CD4-positive, alpha-beta T cell (primary cell): ENCODE measurements at places on chromosomes 2 and 18. TPM values are rescaled to one million over a fixed set of nuclear protein-coding genes. Genes with fewer than 3 reads are reported as not detected.

The DYTN gene
- not detected for total RNA-seq

GRCh38 chr2:46650556-46651001 is 171.2 kb downstream of the TMEM247 start:
- peak; percentile 78 for DNase-seq

- no peak for DNase-seq
These were observed 79.3 kb downstream of the ADCYAP1 start for GRCh38 chr18:984004-984403.

The RAB12 gene
- total RNA-seq, result 20.1 TPM

- no peak for DNase-seq
These were observed 803.2 kb upstream of the POU3F3 start for GRCh38 chr2:104050656-104051242.

DNA sequence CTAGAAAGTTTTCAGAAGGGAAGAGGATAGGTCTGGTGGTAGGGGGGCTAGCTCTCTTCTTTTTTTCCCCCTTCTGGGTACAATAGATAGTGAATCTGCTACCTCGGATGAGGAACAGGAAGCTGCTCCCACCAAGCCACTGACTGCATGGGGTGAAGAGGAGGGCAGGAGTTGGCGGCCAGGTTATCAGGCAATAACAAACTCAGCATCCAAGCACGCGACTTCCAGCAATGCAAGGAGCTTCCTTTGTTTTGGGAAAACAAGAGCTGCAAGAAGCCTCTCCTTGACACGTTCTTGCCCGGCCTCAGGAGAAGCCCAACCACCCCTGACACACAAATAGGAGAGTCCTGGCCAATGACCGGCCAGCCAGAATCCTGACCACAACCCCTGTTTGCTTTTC is 32.2 kb downstream of the NHEJ1 start:
- DNase-seq, result no peak

GRCh38 chr2:21041943-21042707 is 1.7 kb downstream of the APOB start:
- no peak for DNase-seq

GRCh38 chr2:224941960-224942359 is 100.3 kb downstream of the DOCK10 start:
- DNase-seq, result no peak

GRCh38 chr2:38444247-38444646 is 67.2 kb upstream of the ATL2 start:
- no peak for DNase-seq

The CNTNAP5 gene
- not detected for total RNA-seq

DNA sequence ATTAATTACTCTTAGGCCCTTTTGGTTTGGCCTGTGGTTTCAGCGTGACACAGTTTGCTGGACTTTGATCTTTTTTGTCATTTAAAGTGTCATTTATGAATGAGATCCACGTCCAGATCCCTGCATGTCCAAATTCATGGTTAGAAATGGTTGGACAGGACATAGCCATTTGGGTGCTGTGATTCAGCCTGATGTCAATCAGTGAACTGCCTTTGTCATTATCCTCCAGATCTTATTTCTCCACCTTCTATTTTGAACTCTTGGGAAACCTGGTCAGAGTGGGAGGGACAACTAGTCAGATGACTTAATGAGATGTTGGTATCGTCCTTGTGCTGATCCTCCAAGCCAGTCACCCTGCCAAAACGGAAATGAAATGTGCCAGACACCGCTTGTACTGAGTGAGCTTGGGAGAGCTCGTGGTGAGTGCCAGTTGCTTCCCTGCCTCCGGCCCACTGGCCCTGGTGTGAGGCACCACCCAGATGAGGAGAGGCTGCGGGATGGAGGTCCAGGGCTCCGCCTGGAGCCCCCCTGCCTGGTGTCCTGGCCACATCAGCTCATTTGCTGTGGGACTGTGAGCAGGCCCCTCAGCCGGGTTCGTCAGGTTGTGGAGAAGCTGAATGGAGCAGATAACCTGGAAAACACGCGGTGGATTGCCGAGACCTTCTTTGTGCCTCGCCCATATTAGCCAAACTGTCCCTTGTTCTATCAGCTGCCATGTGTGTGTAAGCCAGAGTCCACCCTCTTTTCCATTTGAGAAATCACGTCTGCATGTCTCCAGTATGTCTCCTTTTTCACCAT is 70.1 kb downstream of the DGKD start:
- DNase-seq, result peak; percentile 25

DNA sequence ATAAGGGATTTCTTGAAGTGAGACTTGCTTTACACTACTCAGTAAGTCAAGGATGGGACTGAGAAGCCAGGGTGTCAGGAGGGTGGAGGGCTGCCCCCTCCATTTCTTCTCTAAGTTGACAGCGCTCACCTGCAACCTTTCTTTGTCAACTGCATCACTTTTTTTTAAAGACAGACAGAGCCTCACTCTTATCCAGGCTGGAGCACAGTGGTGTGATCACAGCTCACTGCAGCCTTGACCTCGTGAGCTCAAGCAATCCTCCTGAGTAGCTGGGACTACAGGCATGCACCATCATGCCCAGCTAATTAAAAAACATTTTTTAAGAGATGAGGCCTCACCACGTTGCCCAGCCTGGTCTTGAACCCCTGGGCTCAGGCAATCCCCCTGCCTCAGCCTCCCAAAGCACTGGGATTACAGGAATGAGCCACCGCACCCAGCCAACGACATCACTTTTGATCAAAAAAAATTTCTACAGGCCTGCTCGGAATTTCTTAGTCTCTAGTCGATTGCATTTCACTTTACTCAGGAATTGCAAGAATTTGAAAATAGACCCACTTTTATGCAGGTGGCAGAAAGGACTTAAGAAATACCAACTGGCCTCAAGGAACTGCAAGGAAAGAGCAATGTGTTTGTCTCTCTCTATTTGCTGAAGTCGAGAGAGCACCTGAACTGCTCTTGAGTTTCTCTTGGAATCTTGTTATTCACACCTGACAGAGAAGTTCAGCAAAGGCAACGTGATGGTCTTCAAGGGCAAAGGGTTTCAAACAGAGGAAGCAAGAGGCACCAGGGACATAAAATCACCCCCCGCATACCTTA is 101.4 kb downstream of the MYOM1 start:
- DNase-seq, result no peak

- no peak for DNase-seq
These were observed 50.5 kb upstream of the TUBA3D start for GRCh38 chr2:131425231-131425941.

DNA sequence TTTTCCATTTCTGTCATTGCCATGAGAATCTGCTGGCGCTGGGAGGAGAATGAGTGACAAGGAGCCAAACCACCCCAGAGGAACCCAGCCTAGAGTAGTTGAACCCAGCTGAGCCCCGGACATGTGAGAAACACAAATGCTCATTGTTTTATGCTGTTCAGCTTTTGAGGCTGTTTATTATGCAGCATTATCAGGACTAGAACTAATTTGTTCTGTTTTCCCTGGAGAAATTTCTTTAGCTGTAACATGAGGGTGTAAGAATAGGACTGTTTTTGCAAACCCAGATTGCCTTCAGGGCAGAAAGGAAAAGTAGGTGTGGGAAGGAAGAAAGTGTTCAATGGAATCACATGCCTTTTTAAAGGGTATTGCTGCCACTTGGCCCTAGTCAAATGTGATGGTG is 28.5 kb upstream of the DOCK10 start:
- DNase-seq, result no peak

DNA sequence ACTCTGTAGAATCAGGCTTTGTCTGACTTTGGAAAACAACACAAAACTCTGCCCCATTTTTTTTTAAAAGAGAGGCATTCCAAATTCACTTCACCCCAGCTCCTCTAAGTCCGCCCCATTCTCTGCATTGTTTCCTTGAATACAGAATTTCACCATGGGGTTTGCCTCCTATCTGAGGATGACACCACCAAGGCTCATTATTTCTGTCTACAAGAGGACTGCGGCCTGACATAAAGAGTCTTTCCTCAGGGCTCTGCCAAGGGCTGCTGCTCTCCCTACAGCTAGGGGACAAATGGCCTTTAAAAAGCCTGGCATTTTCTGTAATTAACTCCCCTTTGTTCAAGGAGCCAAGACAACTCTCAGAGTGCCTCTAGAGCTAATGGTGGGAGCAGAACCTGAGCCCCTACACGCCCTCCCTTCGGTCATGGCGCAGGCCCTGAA is 4.6 kb downstream of the CHST10 start:
- no peak for DNase-seq

DNA sequence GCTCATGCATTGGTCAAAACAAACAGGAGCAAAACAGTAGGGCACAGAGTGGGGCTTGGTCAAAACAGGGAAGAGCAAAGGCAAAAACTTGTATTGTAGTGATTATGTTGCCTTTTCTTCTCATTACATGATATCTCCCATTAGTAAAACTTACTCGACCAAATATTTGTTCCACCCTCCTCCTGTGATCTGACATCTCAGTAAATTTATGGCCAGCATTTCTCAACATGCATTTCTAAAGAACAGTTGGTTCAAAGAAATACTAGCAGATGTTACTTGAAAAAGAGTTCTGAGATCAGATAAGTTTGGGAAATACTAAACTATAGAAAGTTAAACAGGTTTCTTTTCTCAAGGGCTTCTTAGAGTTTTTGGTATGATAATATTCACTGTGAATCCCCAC is 423.1 kb downstream of the FIGN start:
- DNase-seq, result no peak

The DNER gene
- not detected for total RNA-seq

- peak; percentile 20 for DNase-seq
These were observed 131.5 kb downstream of the ATP9B start for GRCh38 chr18:79200546-79201268.

DNA sequence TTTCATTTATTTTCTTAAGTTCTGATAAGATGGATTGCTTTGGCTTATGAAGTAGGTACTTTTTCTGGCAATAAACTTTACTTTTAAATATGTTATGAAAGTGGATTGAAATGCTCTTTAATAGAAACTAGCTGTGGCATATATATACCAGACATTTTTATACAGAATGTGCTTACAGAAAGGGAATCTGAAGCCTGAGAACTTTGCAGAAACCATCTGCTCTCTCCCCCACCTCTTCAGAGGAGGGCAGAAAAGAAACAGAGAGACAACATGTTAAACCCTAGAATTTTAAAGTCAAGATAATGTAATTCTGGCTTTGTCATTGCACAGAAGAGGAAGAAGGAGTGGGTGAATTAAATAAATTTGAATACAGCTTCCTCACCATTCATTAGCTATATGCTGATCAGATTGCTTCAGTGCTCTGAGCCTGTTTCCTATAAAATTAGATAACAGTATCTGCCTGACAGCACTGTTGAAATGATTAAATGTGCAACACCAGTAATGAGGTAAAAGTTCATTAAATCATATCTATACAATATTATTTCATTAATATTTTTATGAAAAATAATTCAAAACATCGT is 247.3 kb downstream of the CNTNAP5 start:
- DNase-seq, result no peak

- no peak for DNase-seq
These were observed 140.6 kb downstream of the PID1 start for GRCh38 chr2:229130522-229130921.

DNA sequence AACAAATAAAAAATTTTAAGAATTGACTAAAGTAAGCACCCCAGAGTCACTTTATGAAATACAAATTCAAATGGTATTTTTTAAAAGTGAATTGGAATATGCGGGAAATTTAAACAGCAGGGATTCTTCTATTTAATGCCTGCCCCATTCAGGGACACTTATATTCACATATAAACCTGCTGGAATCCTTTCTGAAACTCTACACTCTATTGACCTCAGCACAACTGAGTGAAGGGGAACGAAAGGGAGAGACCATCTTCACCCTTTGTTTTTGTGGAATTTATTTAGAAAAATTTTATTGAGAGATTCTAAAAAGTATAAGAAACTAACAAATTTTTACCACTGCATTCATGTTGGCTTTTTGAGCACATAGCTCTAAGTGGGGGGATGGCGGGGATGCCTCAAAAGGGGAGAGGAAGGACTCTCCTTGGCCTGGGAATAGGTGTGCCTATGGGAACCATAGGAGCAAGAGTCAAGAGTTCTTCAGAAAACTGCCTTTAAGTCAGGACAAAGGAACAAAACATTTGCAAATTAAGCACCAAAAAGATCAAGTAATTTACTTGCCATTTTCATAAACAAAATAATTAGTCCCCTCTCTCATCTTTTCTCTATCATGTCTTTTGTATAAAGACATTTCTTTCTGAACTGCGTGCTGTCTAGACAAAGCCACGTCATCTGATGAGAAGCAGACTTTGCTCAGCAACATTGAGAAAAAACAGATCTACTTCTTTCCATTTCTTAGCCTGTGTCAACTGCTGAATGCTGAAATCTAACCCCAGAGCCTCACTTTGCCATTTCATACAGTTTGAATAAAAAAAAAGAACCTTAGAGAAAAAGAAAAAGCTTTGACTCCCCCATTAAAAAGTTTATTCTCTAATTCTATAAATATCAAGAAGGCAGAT is 21.6 kb upstream of the FLACC1 start:
- no peak for DNase-seq

DNA sequence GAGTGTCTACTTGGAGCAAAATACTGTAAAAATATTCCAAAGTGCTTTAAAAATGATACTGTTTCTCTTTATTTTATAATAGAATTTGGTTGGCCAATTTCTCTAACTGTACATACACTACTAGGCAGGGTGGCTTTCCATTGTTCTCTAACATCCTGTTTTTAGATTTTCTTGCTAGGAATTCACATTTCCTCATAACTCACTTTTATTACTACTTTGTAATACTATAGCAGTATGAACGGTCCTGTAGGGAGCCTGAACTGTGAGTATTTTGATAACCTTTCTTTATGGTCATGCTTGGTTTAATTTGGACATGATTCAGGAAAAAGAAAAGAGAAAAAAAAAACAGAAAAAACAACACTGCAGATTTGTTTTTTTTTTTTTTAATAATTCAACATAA is 37.8 kb downstream of the GCG start:
- DNase-seq, result no peak

- no peak for DNase-seq
These were observed 663.7 kb upstream of the LRATD1 start for GRCh38 chr2:13968811-13969210.

DNA sequence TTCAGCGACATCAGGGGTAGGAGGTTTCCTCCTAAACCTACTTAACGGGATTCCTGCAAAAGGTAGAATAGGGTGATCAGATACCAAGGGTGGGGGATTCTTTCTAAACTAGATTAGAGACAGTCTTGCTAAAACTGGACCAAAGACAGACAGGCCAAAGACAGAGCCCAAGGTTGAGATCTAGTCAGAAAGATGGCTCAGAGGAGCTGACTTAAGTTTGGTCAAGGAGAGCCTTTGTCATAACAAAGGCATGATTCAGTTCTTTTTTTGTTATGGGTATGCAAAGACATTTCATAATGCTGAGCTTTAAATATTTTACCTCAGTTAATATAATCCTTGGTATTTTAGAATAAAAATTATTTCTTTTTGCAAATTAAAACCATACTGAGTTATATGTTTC is 17.8 kb upstream of the GPR75 start:
- DNase-seq, result no peak

GRCh38 chr2:47225061-47225783 is 70.1 kb upstream of the STPG4 start:
- DNase-seq, result no peak

The MYO5B gene
- not detected for total RNA-seq

The TTR gene
- not detected for total RNA-seq

DNA sequence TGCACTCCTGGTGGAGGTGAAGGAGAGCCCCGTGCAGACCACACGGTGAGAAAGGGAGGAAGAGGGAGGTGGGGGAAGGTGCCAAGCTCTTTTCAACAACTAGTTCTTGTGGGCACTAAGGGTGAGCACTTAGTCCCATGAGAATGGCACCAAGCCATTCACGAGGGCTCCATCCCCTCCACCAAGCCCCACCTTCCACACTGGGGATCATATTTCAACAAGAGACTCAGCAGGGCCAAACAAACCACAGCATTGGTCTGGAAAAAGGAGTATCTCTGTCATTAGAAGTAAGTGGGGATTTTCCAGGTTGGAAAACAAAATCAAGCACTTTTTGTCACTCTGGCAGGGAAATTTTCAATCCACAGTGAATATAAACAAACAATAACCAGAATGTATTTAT is 38.4 kb downstream of the ZAP70 start:
- DNase-seq, result no peak

The GKN1 gene
- not detected for total RNA-seq
